Hepatocyte (in vitro differentiated cells): ENCODE measurements at places on chromosomes 5 and 9. TPM values are rescaled to one million over a fixed set of nuclear protein-coding genes. Genes with fewer than 3 reads are reported as not detected.

The HAPLN1 gene
- 32.7 and 34.5 TPM in 2 replicates for polyA plus RNA-seq

The GABRP gene
- polyA plus RNA-seq: 136 and 192 TPM in 2 replicates

The PLEKHG4B gene
- polyA plus RNA-seq: 3.6 and 6.7 TPM in 2 replicates

The TRAF1 gene
- 2.2 and 3.3 TPM in 2 replicates for polyA plus RNA-seq

The EDIL3 gene
- 18.2 and 21.1 TPM in 2 replicates for polyA plus RNA-seq

The CKMT2 gene
- 5.3 and 7.8 TPM in 2 replicates for polyA plus RNA-seq

The DRD1 gene
- 0.25 and 0.33 TPM in 2 replicates for polyA plus RNA-seq

The SLC4A9 gene
- polyA plus RNA-seq: 0.53 and 1.1 TPM in 2 replicates

The FAM221B gene
- polyA plus RNA-seq: 0.26 TPM in 1 of 2 replicates, not detected in the other

The APBA1 gene
- 1.2 and 1.5 TPM in 2 replicates for polyA plus RNA-seq

The DDX4 gene
- polyA plus RNA-seq: not detected in 2 replicates

The GRIA1 gene
- 0.29 and 0.54 TPM in 2 replicates for polyA plus RNA-seq

The INSL4 gene
- 0.38 and 0.68 TPM in 2 replicates for polyA plus RNA-seq

The SLU7 gene
- polyA plus RNA-seq: 41.5 and 45.0 TPM in 2 replicates

The SPINK4 gene
- 2.2 TPM in 1 of 2 replicates, not detected in the other for polyA plus RNA-seq

The ANKRD20A1 gene
- polyA plus RNA-seq: 0.27 and 1.9 TPM in 2 replicates

The OBP2B gene
- polyA plus RNA-seq: not detected in 2 replicates

The FOXD4L6 gene
- polyA plus RNA-seq: not detected in 2 replicates

The ZNF79 gene
- 3.8 and 6.0 TPM in 2 replicates for polyA plus RNA-seq

The SSBP2 gene
- polyA plus RNA-seq: 47.7 and 48.2 TPM in 2 replicates

The RNF180 gene
- polyA plus RNA-seq: 3.0 and 4.0 TPM in 2 replicates

The MXD3 gene
- polyA plus RNA-seq: 11.9 and 16.5 TPM in 2 replicates

The SVEP1 gene
- 4.7 and 5.3 TPM in 2 replicates for polyA plus RNA-seq

The FOXD4L4 gene
- 0.16 and 0.19 TPM in 2 replicates for polyA plus RNA-seq

The CCDC183 gene
- polyA plus RNA-seq: 32.1 and 56.4 TPM in 2 replicates

The REXO4 gene
- 17.2 and 18.0 TPM in 2 replicates for polyA plus RNA-seq

The IL9 gene
- not detected in 2 replicates for polyA plus RNA-seq

The TLR4 gene
- 0.33 and 0.90 TPM in 2 replicates for polyA plus RNA-seq

The CCIN gene
- polyA plus RNA-seq: 0.23 TPM in 1 of 2 replicates, not detected in the other

The ARL14EPL gene
- not detected in 2 replicates for polyA plus RNA-seq
